ENCODE measurements at places on chromosomes 2 and 18.

DNA sequence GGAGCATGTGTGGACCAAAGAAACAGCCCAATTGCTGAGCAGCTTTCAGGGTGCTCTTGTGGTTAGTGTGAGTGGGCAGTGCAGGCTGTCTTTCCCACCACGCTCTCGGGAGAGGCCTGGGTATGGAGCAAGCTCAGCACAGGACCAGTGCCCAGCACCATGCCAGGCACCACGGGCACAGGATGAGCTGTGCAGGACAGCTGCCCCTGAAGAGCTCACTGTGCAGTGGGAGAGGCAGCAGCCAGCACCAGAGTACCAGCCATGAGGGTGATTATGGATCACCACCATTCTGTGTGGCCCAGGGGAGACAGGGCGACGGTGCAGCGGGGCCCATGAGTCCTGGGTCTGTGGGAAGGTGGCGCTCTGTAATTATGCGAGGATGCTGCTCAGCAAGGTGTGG, 29.7 kb upstream of the FAHD2A start:
- DNase-seq, result no peak

GRCh38 chr2:119982506-119982905, 30.4 kb upstream of the EPB41L5 start:
- DNase-seq, result no peak

DNA sequence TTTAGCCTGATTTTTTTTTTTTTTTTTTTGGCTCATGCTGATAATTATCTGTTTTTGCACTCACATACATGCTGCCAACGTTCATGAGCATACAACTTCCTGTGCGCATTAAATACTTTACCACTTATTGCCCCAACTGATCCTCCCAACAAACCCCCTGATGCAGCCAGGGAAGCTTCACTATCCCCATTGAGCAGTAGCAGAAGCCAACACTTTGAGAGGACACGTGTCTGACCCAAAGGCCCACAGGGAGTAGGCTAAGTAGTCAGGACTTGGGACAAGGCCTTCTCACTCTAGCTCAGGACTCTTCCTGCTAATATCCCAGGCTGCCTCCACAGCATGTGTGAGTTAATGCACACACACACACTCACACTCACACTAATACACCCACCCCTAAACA, 36.2 kb upstream of the MAT2A start:
- DNase-seq, result no peak

- no peak for DNase-seq
These were observed 37.6 kb upstream of the MGAT4A start for GRCh38 chr2:98768384-98769113.

GRCh38 chr2:241777686-241778627, 1.3 kb downstream of the GAL3ST2 start:
- no peak for DNase-seq

DNA sequence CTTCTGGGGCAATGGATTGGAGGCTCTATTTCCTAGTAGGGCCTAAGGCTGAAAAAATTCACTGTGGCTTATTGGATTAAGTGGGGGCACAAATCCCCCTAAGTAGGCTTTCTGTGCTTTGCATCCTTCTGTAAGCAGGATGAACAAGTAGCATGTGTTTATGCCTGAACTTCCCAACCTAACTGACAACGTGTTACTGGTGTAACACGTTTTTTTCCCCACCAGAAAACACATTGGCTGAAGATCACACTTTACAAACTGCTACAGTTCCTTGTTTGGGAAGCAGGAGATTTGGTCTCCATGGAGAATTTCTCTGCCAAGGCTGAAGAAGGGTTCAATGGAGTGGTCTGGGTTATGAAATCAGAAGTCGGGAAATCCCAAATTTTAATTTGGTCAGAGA, 7.2 kb upstream of the ITGA6 start:
- no peak for DNase-seq

- no peak for DNase-seq
These were observed 152.8 kb downstream of the DSC3 start for GRCh38 chr18:30889519-30890301.

GRCh38 chr2:168208652-168209051, 38.7 kb downstream of the STK39 start:
- no peak for DNase-seq

- no peak for DNase-seq
These were observed 124.8 kb downstream of the NUP35 start for GRCh38 chr2:183248866-183249567.

DNA sequence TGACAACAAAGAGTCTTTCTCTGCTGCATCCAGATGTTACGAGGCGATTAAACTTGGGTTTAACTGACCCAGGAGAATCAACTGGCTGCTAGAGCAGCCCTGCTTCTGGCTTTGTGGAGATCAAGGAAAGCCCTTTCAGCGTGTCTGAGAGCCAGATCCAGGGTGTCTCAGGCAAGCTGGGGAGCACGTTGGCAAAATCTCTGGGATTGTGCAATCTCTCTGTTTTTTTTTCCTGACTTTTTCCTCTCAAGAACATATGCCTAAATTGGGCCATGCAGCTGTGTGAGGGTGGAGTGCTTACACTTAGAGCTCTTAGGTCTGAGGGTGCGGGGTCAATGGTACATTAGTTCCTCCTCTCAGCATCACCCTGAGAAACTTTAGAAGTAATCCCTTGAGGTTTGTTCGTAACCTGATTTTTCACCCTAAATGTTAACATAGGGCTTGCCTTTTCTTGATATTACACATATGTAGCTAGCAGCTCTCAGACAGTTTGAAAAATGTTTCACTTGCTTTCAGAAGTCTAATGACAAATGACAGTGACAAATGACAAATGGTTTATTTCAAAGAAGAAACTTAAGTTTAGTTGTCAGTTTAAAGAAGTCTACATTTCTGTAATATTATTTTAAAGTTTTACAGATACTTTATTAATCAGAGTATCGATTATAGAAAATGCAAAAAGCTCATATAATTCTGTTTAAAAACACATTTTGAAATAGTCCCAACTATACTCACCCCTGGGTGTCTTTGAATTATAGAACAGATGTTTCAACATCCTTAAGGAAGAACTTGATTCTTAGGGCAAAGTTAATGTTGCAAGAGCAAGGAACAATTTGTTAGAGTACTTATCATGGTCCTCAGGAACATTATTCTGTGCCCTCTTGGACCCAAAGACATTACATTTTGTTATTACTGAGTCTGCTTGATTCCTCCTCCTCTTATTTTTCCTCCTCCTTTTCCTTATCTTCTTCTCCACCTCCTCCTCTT, 38.4 kb upstream of the ZSWIM2 start:
- no peak for DNase-seq

DNA sequence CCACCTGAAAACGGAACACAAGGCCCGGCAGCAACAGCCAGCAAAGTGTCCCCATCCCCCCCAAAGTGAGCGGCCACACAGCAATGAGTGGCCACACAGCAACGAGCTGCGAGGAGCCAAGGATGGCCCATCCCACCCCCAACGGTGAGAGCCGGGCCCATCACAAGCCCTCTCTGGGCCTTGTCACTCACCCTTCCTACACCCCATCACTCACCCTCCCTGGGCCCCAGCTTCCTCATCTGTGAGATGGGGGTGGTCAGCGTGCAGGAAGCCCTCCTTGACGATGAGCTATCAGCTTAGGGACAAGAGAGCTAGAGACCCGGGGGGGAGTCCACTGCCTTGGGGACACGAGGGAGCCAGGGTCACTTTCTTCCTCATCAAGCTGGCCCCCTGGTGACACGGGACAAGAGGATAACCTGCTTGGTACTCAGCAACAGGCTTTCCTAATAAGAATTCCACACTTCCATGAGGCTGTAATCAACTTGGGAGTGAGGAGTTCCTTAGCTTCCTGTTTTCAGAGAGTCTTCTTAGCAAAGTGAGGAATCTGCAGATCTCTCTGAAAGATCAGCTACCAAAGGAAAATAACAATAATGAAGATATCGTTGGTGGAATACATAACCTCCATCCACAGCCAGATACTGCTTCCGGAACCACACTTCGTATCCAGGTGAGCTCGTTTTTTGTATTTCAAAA, 92.8 kb downstream of the HDAC4 start:
- no peak for DNase-seq

DNA sequence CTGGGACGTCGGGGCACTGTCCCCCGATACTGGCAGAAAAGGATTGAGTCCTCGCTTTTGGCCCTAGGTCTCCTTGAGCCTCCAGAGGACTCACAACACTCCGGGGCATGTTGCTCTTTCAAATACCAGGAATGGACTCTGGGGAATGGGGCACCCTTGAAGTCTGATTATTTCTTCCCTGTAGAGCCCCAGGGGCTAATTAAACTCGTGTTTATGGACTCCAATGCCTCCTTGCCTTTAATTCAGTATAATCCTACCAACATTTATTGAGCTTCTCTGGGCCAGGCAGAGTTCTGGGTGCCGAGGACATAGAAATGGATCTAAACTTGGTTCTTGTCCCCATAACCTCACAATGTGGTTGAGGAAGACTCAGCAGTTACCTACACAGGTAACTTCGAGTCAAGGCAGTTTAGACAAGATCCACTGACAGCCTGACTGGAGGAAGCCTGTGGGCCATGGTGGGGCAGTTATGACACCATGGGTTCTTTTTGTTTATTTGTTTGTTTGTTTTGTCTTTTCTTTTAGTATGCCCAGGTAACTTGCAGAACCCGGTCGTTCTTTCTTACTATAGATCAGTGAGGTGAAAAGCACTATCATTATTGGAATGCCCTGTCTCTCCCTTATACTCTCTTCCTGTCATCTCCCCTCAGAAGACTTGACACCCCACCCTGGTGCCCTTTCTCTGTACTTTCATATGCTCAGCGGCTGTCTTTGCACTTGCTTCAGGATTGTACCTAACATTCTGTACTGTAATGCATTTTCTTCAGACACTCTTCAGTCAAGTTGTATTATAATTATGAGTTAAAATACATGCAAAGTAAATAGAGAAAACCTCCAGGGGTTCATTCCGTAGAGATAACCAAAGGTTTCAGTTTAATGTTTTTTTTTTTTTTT, 3.2 kb downstream of the CFLAR start:
- DNase-seq, result no peak

GRCh38 chr18:31034541-31034940, 8.0 kb downstream of the DSC3 start:
- no peak for DNase-seq

GRCh38 chr2:75801234-75801982, 90.7 kb upstream of the GCFC2 start:
- DNase-seq, result no peak

- no peak for DNase-seq
These were observed 326.7 kb downstream of the AGAP1 start for GRCh38 chr2:235820571-235820970.

DNA sequence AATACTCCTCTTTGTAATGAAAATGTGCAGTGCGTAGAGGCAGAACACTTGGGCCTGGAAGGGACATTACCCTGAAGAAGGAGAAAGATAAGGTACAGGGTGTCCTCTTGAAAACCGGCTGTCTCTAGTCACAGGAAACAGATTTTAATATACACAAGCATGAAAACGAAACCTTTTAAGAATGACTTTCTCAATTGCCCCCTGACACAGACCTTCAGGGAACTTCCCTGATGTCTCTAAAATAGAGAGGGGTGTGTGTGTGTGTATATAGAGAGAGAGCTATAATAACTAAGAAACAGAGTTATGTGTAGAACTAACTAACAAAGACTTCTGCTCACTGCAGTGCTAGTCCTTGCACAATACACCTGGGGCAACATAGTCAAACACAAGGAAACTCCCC, 780.0 kb downstream of the CNTNAP5 start:
- DNase-seq, result no peak
